ENCODE measurements at places on chromosomes 3 and 15.

DNA sequence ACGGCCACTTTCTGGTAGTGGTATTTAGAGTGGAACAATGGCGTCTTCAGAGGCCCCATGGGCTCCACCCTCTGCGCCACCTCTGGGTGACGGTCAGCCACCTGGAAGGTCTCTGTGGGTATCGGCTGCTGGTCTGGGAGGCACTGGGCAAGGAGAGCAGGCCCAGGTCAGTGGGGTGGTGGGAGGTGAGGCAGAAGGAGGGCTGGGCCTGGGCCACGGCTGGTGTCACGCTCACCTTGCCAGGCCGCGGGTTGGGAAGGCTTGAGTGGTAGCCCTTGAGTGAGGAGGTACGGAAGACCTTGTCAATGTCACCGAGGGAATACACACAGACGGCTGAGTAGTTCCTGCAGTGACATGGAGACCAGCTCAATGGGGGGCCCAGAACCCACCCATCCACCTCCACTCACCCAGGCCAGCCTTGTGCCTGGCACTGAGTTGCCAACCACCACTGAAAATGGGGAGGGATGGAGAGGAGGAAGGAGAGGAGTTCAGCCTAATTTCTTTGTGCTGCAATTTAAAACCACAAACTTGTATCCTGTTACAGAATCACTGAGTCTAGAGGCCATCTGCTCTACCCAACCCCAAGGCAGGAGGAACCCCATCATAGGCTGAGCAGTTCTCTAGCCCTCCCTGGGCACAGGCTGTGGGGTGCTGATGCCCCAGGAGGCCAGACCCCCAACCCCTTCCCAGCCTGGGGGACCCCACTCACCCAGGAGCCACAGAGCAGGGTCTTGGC, 19.0 kb downstream of the SEMA7A start:
- no peak for DNase-seq

DNA sequence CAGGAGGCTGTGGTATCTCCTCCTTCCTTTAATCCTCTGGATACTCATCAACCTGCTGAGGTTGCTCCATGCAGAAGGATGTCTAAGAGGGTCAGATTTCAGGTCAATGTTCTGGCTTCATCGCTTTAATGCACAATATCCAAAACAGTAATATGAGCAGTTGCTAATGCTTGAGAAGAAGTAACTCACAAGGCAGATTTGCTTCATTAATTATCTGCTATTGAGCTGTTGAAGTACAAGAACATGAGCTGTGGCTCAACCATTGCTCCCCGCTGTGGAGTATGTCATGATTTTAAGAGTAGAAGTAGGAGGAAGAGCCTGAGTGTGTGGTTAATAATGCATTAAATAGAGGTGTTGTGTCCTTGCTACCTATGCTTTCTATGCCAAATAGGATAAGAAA, 1412.9 kb upstream of the ALCAM start:
- no peak for DNase-seq

DNA sequence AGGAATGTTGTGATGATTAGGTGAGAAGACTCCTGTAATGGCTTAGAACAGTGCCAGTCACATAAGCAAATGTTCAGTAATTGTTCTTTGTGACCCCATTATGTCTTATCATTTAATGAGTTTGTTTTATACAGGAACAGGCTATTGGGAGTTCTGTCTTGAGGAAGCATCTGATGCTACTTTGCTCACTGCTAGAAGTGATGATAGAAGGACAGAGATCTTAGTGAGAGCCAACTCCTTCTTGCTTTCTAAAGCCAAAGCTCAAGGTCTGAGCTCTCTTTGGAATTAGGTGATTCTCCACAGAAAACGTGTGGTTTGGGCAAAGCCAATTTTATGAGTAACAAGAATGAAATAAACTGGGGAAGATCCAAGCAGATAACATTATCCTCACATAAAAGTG, 214.8 kb downstream of the LRTM1 start:
- DNase-seq: no peak

- DNase-seq: no peak
Measured at GRCh38 chr3:174758943-174759342, 100.2 kb upstream of the NAALADL2 start.

- DNase-seq: no peak
Measured at GRCh38 chr3:142651711-142652110, 55.5 kb downstream of the PLS1 start.

- DNase-seq: no peak
Measured at GRCh38 chr3:9897408-9898372, 5.0 kb upstream of the IL17RE start.

GRCh38 chr3:139281522-139282196, 62.2 kb upstream of the MRPS22 start:
- DNase-seq: no peak

DNA sequence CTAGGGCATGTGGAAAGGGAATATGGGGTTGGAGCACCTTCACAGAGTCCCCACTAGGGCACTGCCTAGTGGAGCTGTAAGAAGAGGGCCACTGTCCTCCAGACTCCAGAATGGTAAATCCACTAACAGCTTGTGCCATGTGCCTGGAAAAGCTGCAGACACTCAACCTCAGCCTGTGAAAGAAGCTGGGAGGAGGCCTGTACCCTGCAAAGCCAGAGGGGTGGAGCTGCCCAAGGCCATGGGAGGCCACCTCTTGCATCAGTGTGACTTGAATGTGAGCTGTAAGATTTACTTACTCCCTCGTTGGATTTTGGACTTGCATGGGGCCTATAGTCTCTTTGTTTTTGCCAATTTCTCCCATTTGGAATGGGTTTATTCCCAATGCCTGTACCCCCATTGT, 705.2 kb upstream of the ROBO1 start:
- DNase-seq: no peak

DNA sequence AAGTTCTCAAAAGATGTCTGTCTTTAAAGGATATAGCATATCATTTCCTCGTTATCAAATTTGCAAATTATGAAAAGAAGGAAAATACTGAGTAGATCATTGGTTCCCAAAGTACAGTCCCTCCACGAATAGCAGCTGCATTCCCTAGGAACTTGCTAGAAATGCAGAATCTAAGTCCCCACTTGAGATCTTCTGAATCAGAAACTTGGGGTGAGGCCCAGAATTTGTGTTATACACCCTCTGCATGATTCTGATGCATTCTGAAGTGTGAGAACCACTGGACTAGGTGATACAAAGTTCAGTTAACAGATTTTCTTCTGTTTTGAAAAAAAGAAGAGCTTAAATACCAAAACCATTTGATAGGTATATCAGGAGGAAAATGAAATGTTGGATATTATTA, 77.1 kb downstream of the SLC25A26 start:
- DNase-seq: no peak

Measured in stimulated activated CD4-positive, alpha-beta T cell treated with anti-CD3 and anti-CD28 coated beads, Interleukin-4, amount 100 ng/mL, for 1 hour (primary cell).